ENCODE measurements at places on chromosomes 6 and 20.

GRCh38 chr6:107246249-107246971 is 131.1 kb upstream of the BEND3 start:
- no peak for DNase-seq

DNA sequence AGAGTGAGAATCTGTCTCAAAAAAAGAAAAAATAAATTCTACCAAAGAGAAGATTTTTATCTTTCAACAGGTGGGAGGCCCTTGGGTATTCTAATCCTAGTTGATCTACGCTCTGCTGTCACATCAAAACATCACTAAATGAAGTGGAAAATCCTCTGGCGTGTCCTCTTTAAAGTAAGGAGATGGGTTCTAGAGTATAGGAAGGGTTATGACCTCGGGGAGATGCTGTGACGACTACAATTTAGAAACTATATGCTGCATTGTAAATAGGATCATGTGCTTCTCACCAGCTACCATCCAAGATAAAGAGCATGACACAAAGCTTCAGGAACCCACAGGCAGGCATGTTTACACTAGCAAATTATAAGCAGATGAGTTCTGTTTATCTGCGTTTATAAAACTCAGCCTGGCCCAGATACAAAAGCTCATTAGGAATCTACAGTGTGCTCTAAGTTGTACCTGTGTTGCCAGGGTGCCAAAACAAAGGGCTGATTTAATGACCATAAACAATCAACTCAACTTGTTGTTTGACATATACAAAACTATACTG is 197.1 kb upstream of the PLN start:
- DNase-seq, result no peak

DNA sequence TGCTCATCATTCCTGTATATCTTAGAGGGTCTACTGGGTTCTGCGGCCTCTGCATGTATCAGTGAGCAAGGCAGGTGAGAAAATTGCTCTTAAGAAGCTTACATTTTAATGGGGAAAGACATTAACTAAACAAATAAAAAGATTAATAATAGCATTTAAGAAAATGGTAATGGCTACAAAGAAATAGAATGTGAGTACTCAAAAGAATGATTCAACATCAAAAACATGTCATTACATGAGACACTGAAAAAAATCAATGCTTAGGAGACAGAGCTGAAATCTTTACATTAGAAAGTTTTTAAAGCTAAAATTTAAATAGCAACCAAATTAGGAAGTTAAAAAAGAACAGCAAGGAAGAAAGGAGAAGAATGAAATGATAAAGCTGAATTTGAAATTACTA is 146.9 kb upstream of the PHACTR1 start:
- no peak for DNase-seq

DNA sequence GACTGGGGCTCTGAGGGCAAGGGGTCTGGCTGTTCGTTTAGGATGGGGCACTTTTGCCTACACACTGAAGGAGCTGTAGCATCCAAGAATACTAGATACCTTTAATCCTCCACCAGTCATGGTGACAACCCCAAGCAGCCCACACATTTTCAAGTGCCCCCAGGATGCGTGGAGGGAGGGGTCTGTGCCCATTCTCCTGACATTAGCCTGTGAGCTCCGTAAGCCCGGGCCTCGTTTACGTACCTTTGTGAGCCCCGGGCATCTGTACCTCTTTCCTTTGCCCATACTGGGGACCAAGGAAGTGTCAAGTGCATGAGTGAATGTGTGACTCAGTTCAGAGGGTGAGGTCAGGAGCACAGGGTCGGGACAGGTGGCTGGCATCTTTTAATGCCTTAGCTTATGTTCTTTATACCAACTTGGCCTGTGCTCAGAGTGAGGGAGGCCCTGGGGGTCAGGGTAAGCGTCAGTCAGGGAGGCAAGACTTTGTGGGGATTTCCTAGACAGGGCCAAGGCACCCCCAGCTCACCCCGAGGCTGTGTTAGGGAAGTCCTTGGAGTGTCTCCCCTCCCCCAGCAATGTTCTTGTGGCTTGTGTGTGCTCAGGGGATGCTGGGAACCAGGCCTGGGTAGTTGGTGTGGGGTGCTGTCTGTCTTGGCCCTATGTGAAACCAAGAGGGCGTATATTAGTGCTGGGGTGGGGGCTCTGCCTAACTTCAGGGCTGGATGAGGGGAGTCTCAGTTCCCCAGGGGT is 12.9 kb downstream of the VEGFA start:
- DNase-seq, result no peak

- no peak for DNase-seq
Measured at GRCh38 chr6:11665604-11666326, 112.8 kb downstream of the ADTRP start.

DNA sequence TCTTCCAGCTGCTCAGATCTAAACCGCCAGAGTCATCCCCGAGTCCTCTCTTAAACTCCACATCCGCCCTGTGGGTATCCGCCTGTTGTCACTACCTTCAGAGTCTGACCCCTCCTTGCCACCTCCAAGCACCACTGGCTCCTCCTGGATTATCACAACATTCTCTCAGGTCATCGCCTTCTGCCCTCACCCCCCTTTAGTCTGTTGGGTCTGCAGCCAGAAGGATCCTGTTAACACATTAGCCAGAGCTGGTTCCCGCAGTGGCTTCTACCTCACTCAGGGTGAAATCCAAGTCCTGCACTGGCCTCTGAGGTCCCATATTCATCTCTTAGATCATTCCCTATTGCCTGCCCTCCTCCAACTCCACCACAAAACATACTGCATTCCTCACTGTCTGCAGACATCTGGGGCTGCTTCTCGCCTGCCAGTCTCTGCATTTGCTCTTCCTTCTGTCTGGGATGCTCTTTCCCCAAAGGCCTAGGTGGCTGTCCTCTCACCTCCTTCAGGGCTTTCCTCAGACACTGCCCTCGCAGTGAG is 34.1 kb downstream of the TNXB start:
- DNase-seq, result no peak

- no peak for DNase-seq
Measured at GRCh38 chr20:57660922-57661745, 40.9 kb upstream of the ZBP1 start.

GRCh38 chr6:22804620-22805261 is 235.4 kb downstream of the HDGFL1 start:
- no peak for DNase-seq

DNA sequence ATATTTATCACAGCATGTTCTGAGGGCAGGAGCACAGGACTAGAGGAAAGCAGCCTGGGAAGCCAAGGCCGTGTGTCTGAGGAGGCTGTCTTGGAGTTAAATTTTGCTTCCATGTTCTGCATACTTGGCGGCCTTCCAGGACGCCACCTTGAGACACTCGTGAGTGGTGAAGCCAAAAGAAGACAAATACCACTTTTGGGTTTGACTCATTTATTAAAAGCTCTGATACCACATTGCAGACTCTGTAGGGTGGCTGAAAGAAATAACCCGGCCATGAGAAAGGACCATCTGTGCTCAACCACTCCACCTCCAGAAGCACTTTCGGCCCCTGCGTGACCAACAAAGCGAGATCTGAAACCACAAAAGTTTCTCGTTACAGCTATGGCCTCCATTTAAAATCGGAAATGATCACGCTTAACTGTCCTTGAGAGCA is 120.0 kb downstream of the TMEM242 start:
- no peak for DNase-seq

DNA sequence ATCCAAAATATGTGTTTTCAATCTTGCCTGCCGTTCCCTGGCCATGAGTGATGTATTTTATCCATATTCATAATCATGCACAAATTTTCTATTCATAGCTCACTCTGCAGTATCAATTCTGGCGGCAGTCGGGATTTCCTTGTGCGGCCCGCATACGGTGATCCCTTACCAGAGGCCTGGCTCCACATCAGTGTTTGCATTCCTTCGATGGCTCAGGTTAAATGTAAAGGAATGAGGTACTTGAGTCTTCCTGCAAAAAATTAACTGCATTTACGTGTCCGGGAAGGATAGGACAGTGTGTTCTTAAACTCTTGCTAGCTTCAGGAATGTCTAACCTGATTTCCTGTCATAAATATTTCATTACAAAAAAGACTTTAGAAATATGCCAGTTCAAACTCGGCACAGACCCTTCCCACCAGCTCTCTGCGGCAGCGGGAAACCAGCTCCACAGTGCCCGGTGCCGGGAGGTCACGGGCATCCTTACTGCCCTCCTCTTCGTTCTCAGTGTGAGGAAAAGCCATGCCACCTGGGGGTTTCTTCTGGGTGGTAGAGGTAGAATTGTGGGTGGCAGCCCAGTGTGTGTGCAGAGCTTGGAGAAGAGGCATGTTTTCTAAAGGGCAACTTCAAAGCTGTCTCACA is 154.5 kb downstream of the MOXD1 start:
- no peak for DNase-seq

- peak; percentile 80 for DNase-seq
Measured at GRCh38 chr6:56954403-56955170, at the start of gene BEND6. Gene BEND6, plus strand, starts transcription at chr6:56955107. Its CDS starts 26,704 bp downstream, at chr6:56981811.

All from mesendoderm (in vitro differentiated cells).